H9 (cell line): ENCODE measurements at places on chromosomes 11 and 22. TPM values are rescaled to one million over a fixed set of nuclear protein-coding genes. Genes with fewer than 3 reads are reported as not detected.

GRCh38 chr11:46102843-46103242 is 18.4 kb downstream of the PHF21A start:
- no peak overlapping the region for H3K4me3 ChIP-seq
- H3K4me1 ChIP-seq = no peaks in the 10 kb centered on the region
- DNase-seq = no peak

DNA sequence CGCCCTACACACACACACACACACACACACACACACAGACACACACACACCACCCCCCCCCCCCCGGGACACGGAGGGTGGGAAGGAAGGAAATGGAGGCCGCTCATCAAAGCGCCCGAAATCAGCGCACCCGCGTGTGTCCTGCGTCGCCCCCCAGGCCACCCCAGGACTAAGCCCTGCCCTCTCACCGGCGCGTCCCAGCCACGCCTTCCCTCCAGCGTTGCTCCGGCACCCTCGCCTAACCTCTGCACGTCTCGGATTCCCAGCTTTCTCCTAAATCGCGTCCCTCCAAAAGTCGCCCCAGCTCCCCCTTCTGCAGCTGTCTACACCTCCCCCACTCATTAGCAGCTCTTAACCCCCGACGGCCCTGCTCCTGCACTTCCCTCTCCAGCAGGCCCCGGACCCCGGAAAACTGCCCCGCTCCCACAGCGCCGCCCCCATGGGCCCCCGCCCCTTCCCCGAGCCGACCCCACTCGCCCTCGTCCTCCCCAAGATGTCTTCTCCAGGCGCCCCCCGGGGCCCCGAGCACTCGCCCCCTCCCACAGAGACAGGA is 557 bp downstream of the PACSIN2 start:
- H3K27ac ChIP-seq = no peak overlapping the region
- H3K36me3 ChIP-seq = peaks cover 2% of the 10 kb centered on the region; the same call in 1 of the 2 replicates
- peak; percentile 56 for DNase-seq
- H3K27me3 ChIP-seq = no peaks in the 10 kb centered on the region
- H3K4me3 ChIP-seq = peak overlapping the region; percentile 96

DNA sequence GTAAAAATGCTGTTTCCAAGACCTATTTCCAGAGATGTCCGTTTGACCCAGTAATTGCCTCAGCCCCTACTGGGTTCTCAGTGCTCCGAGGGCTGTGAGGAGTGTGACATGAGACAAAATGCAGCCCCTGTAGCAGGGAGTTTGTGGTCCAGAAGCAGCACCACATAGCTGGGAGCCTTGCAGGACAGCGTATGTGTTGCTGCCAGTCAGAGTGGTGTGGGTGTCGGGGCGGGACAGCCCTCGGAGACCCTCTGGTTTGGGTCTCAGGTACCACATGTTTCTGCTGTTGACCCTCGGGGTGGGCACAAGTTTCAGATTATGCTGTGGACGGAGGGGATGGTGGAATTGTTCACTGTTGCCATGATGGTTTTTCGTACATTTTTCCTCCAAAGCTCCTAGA is 17.2 kb downstream of the TBC1D22A start:
- no peak for DNase-seq
- no peaks in the 10 kb centered on the region; the same call in 2 of the 3 replicates for H3K36me3 ChIP-seq
- no peak overlapping the region for H3K4me3 ChIP-seq
- H3K4me1 ChIP-seq = no peaks in the 10 kb centered on the region; the same call in 1 of the 2 replicates
- H3K27ac ChIP-seq = no peak overlapping the region

Gene NEU3
- total RNA-seq = 15.9 and 16.2 TPM in 2 replicates

DNA sequence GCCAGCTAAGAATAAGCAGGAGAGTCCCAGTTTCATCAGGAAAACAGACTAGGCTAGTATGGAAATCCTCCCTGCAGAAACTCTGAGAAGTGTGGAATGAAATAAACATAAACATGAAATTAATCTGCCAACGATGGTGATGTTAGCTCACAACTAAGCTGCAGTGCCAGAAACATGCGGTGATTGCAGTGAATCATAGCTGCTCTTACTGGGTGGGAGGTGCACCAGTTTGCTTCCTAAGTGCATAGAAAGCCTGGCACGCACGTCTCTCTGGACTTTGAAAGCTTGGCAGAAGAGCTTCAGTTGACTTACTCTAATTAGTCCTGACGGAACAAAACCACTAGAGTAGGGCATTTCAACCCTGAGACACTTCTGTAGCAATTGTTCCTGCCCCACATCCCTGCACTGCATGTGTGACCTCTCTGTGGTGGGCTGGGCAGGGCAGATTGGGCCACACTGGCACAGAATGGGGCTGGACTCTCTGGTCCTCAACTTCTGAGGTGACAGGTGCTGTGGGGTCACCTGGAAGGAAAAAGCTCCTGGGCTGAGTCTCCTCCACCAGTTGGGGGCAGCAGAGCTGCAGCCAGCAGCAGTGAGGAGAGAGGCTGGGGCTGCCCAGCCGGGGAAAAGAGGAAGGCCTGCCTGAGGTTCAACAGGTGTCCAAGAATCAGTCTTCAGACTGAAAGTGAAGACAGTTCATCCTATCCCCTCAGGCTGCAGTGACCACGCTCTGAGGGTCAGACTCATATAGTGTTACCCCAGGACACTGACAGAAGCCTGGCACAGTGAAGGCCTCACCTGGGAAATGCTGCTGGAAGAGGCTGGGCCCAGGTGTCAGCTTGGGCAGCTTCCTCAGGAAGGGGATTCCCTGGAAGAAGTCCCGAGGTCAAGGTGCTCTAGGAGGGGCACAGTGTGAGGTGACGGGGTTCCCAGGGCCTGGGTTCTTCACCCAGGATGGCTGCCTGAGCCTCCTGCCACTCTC is 40.5 kb downstream of the GGTLC2 start:
- no peak overlapping the region for H3K4me3 ChIP-seq
- H3K36me3 ChIP-seq = no peaks in the 10 kb centered on the region
- H3K4me1 ChIP-seq = no peaks in the 10 kb centered on the region
- peaks cover 14% of the 10 kb centered on the region; the same call in 1 of the 2 replicates for H3K27me3 ChIP-seq
- peak; percentile 67 for DNase-seq

DNA sequence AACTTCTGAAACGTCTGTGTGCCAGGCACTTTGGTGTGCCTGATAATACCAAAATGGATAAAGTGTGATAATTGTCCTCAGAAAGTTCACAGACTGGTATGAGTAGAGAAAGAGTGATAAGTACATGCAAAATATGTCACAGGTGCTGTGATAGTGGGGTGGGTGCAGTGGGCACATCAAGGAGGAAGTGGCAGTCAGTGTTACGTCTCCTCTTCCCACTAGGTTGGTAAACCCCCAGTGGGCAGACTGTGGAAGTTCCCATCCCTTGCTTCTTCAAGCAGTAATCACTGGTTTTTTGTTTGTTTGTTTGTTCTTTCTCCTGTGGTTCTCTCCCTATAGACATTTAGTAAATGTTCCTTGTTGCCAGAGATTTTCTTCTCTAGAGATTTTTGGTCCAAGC is 5.4 kb downstream of the RNF121 start:
- H3K27ac ChIP-seq = no peak overlapping the region
- H3K36me3 ChIP-seq = no peaks in the 10 kb centered on the region; the same call in 1 of the 2 replicates
- no peak for DNase-seq
- no peak overlapping the region for H3K4me3 ChIP-seq

Gene OR52H1
- total RNA-seq = not detected in 2 replicates

DNA sequence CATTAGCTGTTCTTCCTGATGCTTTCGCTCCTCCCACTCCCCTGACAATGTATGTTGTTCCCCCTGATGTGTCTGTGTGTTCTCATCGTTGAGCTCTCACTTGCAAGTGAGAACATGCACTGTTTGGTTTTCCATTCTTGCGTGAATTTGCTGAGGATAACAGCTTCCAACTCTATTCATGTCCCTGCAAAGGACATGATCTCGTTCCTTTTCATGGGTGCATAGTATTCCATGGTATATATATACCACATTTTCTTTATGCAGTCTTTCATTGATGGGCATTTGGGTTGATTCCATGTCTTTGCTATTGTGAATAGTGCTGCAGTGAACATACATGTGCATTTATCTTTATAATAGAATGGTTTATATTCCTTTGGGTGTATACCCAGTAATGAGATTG is 58.6 kb upstream of the RRM1 start:
- no peak overlapping the region for H3K4me3 ChIP-seq
- H3K36me3 ChIP-seq = peaks cover 4% of the 10 kb centered on the region

Gene STX5
- total RNA-seq = 33.5 and 34.7 TPM in 2 replicates

Gene CD3E
- total RNA-seq = not detected in 2 replicates

Gene RFPL1
- total RNA-seq = not detected in 2 replicates

DNA sequence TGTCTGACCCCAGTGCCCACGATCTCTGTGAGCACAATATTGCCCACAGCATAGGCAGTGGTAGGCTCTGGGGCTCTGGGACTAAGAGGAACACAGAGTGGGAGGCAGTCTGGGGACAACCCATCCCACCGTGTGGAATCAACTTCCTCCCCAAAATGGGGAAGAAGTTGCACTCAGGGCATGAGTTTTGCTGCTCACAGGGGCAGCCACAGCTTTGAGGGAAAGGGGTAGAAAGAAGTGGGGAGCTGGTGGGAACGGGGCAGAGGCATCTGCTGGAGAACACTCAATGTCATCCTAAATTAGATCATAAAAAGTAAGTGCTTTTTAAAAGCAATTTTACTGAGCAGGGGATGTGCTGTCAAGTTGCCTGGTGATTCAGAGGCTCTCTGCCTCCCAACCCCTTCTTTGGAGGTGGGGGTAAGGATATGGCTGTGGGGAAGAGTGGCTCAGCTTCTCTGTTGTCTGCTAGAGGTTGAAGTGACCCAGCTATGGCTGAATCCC is 233.8 kb upstream of the NCAM1 start:
- no peak overlapping the region for H3K27ac ChIP-seq
- no peak for DNase-seq
- H3K27me3 ChIP-seq = no peaks in the 10 kb centered on the region

DNA sequence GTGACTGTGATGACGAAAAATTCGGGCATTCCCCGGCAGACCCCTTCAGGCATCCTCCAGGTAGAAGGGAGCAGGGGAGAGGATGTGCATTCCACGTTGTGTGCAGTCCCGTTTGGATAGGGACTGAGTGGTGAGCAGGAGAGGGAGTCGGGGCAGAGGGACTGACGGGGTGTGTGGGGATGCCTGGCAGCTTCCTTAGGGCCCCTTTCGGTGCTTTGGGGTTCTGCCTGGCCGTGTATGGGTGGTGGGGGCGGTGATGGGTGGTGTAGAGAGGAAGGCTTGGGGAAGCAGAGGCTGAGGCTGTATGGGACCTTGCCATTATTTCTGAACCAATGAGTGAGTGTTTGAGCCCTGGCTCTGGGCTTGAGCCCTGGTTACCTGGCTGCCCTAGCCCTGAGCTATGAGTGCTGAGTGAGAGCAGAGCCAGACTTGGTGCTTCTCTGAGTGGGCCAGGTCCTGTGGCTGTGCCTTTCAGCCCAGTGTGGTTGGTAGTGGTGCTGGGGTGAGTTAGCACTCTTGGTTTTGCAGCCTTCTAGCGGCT is 914 bp downstream of the INPPL1 start:
- H3K4me1 ChIP-seq = peaks cover 2% of the 10 kb centered on the region; the same call in 1 of the 2 replicates
- peaks cover 15% of the 10 kb centered on the region; the same call in 2 of the 3 replicates for H3K36me3 ChIP-seq
- H3K27ac ChIP-seq = no peak overlapping the region
- peak; percentile 29 for DNase-seq
- no peaks in the 10 kb centered on the region for H3K27me3 ChIP-seq

DNA sequence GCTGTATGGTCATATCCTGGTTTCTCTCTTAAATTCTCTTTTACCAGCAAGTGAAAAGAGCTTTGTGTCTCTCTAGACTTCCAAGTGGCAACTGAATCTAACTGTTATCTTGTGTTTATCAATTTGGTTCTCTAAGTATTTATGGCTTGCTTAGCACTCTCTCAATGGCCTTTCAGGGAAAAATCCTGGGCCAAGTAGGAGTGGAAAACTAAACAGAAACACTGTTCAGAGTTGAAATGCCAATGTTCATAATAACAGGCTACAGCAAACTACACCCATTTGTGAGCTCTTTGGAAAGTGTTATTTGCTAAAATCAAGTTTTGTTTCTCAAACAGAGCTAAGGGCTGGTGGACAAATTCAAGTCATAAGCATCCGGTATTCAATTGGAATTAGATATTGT is 10.1 kb downstream of the MMP12 start:
- H3K36me3 ChIP-seq = no peaks in the 10 kb centered on the region
- H3K4me1 ChIP-seq = no peaks in the 10 kb centered on the region
- H3K4me3 ChIP-seq = no peak overlapping the region
- DNase-seq = no peak

Gene SYT7
- total RNA-seq = 7.0 and 8.8 TPM in 2 replicates

GRCh38 chr11:1339066-1339675 is 29.7 kb upstream of the TOLLIP start:
- no peak overlapping the region for H3K27ac ChIP-seq
- H3K4me1 ChIP-seq = no peaks in the 10 kb centered on the region
- peaks cover 9% of the 10 kb centered on the region; the same call in 1 of the 2 replicates for H3K27me3 ChIP-seq
- DNase-seq = peak; percentile 14
